ENCODE measurements at places on chromosomes 3 and 15. TPM values are rescaled to one million over a fixed set of nuclear protein-coding genes. Genes with fewer than 3 reads are reported as not detected.

Gene ZNF662
- total RNA-seq = 17.5 TPM

Gene HGD
- 0.83 TPM for total RNA-seq

Gene LRRN1
- 30.1 TPM for total RNA-seq

Gene WDR93
- 0.23 TPM for total RNA-seq

GRCh38 chr15:74199297-74199652, 3.3 kb downstream of the STRA6 start:
- no peak for DNase-seq

DNA sequence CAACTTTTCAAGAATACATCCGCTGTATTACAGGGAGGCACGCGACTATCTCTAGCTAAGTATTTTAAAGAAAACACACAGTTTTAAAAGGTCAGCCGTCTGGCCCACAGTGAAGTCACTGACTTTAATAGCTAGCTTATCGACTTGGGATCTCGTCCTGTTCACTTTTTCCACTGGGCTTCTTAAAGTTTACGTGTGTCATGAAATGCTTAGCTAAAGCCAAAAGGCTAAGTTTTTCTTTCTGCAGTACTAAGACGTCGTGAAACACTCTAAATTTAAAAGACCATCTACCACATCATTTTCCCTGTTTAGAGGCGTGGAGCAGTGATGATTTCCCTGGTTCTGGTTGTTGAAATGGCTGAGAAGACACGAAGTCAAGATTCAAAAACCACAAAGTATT, 27.1 kb downstream of the LRIG1 start:
- DNase-seq = no peak

DNA sequence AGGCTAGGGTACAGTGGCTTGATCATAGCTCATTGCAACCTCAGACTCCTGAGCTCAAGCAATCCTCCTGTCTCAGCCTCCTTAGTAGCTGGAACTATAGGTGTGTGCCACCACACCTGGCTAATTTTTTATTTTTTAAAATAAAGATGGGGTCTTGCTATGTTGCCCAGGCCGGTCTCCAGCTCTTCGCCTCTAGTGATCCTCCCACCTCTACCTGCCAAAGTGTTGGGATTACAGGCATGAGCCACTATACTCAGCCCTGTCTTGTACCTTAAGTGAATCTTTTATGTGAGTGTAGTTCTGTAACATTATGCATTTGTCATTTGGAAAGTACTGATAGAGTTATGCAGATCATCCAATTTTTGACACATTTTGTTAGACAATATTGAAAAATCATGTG, 66.9 kb upstream of the C15orf39 start:
- DNase-seq = no peak

DNA sequence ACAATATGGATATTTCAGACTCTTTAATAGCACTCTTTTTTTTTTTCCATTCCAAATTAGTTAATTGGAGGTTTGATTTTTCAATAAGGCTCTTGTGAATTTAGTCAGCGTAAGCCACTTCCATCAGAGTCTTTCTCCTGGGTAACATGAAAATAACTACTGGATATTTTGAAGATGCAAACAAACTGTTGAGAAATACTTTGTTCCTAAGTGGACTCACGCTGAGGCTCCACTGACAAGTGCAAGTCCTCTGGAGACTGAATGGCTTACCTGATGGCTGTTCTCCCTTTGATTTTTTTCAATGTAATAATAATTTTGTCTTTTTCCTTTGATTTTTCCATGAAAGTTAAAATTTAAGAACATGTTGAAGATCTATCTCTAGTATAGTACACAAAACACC, 26.0 kb upstream of the TM4SF1 start:
- no peak for DNase-seq

DNA sequence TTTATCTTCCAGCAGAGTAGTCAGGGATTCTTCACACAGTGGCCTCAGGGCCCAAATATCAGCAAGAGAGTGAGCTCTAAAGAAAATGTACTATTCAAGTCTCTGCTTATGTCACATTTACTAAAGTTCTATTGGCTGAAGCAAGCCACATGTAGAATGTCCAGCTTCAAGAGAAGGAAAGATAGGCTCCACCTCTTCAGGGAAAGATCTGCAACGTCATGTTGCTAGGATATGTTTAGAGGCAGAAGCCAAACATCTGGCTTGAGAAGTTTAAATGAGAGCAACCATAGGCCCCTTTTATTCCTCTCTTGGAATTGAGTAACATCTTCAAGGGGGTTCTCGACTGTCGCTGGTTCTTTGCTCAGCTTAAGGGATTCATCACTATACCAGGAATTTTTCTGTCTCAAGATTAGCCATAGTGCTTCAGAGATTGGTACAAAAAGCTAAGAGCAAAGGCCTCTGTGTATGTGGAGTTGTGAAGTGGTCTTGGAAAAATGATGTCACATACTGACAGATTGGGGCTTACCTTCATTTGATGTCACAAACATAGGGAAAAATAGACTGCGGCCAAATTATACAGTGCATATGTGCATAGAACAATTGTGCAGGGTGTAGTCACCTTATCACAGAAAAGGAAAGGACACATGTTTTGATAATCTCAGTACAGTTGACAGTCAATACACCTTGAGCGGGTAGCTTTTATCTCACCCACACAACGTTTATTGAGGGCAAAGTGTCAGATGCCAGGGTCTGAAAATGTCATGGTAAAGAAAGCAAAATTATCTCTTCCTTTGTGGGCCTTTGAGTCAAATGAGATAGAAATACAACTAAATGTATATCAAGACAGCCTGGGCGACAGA, 11.3 kb upstream of the THRB start:
- no peak for DNase-seq

DNA sequence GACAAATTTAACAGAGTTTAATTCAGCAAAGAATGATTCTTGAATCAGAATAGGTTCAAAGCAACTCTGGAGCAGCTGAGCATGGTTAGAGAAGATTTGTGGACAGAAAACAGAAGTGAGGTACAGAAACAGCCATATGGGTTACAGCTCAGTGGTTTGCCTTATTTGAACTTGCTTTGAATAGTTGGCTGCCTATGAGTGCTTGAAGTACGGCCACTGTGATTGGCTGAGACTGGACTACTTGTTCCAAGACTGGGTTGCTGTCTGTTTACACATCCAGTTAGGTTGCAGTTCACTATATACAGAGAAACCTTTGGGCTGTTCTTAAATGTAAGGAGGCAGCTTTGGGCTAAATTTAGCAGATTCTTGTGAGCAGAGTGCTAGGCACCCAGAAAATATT, 79.4 kb upstream of the CADPS start:
- no peak for DNase-seq

DNA sequence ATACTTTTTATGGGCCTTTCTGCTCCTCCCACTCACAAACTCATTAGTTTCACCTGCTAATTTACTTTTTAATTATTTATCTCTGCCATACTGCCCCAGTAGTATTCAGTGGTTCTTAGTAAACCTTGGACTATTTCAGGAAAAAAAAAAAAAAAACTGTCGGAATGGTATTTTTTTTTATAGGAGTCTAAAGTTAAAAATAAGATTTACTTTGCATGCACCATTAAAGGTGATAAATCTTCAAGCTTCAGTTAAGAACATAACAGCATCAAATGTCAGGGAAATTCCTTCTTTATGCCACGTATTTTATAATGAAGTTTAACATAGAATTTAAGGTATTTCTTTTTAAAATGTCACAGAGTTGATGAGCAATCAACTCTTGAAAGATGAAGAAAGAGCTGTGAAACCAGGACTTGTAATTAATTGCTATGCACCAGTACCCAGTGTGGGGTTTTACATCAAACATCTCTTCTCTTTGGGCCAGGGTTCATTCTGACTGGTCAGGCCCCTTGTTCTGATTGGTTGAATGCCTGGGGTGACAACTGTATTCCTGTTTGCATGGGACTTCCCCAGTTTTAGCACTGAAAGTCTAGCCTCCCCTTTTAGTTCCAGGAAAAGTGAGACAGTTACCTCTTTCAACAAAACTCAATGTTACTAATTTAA, 40.3 kb upstream of the PTPRG start:
- no peak for DNase-seq

GRCh38 chr3:48507256-48508061, 3.5 kb upstream of the SHISA5 start:
- no peak for DNase-seq

DNA sequence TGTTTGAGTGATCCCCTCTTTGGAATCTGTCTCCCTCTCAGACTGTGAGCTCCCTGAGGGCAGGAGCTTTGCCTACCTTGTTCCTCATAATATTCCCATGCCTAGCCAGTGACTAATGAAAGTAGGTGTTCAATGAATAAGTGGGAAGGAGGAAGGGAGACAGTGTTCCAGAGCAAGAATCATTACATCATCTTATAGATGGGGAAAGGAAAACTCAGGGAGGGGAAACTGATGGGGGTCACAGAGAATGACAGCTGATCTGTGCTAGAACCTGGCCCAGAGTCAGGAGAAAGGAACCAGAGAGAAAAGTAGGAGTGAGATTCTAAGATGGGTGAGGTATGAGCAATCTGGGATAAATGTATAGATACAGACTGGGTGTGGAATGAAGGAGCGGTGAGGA, 29.9 kb downstream of the LINGO1 start:
- no peak for DNase-seq

DNA sequence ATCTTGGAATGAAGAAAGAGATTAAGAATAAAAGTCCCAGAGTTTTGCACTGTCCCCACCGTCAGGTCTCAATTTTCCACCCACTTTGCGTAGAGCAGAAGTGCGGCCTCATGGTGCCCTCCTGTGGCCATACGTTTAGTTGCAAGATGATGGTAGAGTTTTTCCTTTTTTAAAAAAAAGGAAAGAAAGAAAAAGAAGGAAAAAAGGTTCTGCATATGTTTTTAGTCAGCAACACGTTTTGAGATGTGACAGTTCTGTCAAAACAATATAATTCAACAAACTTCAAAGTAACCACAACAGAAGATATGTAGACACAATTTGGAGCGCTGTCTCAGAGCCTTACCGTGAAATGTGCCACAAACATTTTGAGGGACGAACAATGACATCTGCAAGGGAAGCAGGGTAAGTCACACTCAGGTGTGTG, 24.6 kb downstream of the EBLN2 start:
- DNase-seq = no peak

GRCh38 chr3:149816986-149817385, 4.0 kb downstream of the RNF13 start:
- DNase-seq = no peak

- DNase-seq = no peak
Observed at GRCh38 chr3:14343338-14344112, 58.9 kb upstream of the SLC6A6 start.

DNA sequence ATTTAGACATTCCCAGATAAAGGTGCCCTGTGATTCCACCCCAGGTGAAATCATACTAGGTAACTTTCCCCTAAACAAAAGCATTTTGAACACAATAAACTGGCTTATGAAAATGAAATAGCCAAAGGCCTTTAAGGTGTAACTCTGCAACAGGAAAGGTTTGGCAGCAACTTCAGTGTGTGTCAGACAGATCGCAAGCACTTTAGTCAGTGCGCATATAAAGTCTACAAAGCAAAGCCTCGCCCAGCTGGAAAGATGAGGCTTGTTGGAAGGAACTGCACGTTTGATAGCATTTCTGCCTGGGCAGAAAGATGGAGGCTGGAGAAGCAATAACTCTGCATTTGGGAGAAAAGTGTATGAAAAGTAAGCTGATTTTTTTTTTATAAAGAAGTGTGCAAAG, 57.9 kb downstream of the PRICKLE2 start:
- no peak for DNase-seq
